ENCODE measurements at places on chromosomes 5 and 9.

- no peak for DNase-seq
Measured at GRCh38 chr5:80339116-80339515, 19.3 kb downstream of the SPZ1 start.

DNA sequence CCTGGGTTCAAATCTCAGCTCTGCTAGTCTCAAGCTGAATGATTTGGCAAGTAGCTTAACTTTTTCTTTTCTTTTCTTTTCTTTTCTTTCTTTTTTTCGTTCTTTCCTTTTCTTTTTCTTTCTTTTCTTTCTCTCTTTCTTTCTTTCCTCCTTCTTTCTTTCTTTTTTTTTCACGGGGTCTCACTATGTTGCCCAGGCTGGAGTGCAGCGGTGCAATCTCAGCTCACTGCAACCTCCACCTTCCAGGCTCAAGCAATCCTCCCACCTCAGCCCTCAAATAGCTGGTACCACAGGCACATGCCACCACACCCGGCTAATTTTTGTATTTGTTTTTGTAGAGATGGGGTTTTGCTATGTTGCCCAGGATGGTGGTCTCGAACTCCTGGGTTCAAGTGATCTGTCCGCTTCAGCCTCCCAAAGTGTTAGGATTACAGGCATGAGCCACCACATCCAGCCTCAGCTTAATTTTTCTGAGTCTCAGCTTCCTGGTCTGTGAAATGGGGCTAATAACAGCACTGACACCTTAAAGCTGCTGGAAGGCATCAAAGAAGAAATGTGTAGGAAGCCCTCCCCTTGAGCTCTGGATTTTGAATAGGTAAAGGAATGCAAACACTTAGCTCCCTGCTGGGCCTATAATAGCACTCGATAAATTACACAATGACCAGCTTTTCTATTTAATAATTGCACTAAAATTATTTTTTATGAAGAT, 17.5 kb upstream of the PPARGC1B start:
- DNase-seq = no peak

- DNase-seq = no peak
Measured at GRCh38 chr9:124257844-124258606, at the start of gene NEK6. NEK6 (plus strand) TSS chr9:124257949; CDS start chr9:124301965, 44,016 bp downstream.

DNA sequence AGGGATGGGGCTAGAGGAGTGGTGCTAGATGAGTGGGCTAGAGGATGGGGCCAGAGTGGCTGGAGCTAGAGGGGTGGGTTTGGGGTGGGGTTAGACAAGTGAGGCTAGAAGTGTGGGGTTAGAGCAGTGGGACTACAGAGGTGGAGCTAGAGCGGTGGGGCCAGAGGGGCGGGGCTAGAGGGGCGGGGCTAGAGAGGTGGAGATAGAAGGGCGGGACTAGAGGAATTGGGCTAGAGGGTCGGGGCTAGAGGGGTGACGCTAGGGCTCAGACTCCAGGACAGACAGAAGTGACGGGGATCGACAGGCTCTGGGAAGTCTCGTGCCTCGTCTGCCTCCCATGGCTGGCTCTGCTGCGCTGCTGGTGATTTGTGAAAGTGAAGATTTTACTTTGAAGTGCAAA, 31.0 kb upstream of the TENT4A start:
- no peak for DNase-seq

DNA sequence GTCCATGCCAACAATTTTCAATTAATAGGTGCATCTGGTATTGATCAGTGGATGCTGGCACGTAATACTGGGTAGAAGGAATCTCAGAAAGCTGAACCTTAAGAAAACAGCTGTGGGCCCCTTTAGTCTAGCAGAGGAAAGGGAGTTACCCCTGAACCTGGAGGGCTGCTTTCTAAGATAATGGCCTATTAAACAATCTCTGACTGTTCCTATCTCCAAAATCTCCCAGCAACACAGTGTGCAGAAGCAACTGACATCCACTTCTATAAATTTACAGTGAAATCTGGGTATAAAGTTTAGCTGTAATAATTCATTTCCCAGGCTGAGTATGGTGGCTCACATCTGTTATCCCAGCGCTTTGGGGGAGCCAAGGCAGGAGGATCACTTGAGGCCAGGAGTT, 198.8 kb downstream of the MAPKAP1 start:
- no peak for DNase-seq

- no peak for DNase-seq
Measured at GRCh38 chr9:35771075-35771433, 17.0 kb upstream of the MSMP start.

DNA sequence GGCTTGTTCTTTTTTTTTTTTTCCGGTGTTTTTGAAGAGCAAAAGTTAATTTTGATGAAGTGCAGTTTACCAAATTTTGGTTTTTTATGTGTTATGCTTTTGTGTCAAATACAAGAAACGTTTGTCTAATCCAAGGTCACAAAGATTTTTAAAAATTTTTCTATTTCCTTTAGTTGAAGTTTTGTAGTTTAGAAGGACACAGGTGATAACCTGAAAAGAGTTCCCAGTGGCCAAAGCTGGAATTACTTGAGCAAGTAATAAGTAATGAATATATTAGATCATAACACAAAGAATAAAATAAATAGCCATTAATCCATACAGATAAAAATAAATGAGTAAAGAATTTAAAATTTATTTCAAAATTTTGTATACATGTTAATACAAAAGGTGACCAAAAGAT, 71.5 kb downstream of the FCHO2 start:
- no peak for DNase-seq

- no peak for DNase-seq
Measured at GRCh38 chr9:132637351-132637750, 32.4 kb downstream of the DDX31 start.

DNA sequence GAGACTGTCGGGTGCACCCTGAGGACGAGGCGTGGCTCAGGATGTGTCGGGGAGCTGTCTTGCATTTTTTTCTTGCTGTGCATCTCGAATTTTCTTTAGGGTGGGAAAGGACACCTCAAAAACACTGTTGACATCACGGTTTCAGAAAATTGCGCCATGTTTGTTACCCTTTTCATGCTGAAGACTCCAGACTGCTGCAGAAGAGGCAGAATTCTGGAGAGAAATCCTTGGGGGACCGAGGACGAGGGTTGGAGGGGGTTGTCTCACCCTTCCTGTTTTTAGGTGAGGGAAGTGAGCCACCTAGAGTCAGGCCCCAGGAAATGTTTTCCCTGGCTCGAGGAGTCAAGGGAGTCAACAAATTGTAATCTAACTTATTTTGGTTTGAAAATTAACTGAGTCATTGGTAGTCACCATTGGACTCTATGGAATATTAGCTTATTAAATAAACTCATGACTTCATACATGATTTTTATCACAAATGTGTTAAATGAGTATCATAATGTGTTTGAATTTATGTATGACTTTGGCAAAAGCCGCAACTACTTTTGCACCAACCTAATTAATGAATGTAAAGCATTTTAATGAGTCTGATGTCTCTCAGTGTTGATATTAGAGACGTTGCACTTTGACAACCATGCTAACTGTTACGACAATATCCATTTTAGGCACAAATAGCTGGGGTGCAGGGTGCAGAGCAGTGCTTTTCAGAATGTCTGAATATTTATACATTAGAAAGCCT, 724 bp upstream of the LYSMD3 start:
- peak; percentile 38 for DNase-seq

DNA sequence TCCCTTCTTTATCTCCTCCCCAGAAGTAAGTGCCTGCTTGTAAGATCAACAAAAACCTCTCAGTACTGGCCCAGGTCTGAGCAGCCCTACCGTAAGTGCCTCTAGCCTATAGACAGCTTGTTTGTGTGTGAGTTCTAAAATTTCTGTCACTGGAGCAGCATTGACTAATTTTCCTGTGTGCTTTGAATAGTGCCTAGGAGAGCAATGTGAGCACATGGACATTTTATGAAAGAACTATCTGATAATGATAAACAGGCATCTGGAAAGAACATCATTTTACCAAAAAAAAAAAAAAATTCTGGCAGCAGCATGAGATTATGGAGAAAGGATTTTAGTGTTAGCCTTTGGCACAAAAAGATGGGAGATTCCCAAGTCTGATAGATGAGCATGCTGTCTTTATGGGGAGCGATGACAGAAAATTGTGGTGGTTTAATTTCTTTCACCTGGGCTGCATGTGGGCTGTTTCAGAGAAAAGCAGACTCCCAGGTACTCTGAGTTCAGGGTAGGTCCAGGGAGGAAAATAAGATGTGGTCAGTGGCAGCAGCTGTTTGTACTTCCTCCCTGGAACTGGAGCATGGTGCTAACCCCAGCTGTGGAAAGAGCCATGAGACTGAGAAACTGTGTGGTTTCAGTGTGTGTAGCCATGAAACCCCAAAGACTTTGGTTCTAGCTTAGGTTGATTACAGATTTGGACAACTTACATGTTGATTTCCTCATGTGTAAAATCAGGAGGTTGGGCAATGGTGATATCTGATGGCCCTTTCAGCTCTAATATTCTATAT, 419.9 kb downstream of the NTRK2 start:
- no peak for DNase-seq

DNA sequence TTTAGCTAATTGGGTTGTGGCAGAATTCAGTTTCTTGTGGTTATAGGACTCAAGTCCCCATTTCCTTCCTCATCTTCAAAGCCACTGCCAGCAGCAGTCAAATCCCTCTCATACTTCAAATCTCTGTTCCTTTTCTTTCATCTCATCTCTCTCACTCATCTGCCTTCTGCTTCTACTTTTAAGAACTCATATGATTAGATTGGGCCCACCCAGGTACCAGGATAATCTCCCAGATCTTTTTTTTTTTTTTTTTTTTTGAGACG, 8.0 kb upstream of the REEP5 start:
- no peak for DNase-seq

DNA sequence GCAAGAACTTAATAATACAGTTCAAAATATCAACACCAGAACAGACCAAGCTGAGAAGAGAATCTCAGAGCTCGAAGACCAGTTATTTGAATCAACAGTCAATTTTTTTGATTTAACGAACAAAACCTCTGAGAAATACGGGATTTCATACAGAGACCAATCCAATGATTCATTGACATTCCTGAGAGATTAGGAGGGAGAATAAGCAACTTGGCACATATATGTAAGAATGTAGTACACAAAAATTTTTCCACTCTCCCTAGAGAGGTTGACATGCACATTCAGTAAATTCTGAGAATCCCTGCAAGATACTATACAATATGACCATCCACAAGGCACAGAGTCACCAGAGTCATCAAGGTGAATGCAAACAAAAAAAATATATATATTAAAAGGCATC, 1577.3 kb upstream of the C9orf72 start:
- DNase-seq = no peak

GRCh38 chr5:38642189-38642911, 85.9 kb upstream of the LIFR start:
- no peak for DNase-seq

GRCh38 chr5:33457126-33457525, 16.4 kb downstream of the TARS1 start:
- no peak for DNase-seq

DNA sequence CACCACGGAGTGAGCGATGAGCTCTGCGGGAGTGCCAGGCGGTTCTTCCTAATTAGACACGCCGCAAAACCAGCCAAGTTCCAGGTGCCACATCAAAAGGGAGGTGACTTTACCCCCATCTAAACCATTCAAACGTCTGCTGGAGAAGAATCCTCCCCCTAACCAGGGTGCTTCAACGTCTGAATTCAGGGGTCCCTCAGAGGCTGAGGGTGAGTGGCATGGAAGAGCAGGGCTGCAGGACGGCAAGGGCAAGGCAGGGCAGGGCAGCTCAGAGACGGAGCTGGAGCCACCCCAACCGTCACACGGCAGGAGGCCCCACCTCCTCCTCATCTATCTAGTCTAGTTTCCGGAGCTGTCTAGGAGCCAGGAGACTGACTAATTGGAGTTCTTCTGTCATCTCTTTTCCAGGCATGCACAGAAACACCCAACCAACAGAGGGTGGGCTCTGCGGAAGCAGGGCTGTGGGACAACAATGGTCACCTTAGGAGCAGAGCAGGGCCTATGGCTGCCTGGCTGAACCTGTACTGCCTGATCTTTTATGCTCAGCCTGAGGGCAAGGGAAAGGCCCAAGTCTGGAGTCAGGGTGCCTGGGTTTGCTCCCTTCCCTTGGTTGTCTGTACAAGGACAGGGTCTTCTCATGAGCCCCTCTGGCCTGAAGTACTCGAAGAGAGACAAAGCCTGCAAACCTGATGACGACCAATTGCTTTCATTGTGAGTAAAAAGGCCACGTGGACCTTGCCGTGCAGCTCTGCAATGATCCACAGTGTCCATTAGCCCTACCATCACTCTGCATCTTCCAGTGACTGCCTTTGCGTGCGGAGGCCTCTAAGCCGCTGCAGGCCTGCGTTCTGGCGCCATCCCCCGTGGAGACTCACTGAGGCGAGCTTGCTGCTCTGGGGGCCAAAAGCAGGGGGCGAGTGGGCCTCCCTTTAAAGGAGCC, 81.0 kb upstream of the SLC25A51 start:
- no peak for DNase-seq

DNA sequence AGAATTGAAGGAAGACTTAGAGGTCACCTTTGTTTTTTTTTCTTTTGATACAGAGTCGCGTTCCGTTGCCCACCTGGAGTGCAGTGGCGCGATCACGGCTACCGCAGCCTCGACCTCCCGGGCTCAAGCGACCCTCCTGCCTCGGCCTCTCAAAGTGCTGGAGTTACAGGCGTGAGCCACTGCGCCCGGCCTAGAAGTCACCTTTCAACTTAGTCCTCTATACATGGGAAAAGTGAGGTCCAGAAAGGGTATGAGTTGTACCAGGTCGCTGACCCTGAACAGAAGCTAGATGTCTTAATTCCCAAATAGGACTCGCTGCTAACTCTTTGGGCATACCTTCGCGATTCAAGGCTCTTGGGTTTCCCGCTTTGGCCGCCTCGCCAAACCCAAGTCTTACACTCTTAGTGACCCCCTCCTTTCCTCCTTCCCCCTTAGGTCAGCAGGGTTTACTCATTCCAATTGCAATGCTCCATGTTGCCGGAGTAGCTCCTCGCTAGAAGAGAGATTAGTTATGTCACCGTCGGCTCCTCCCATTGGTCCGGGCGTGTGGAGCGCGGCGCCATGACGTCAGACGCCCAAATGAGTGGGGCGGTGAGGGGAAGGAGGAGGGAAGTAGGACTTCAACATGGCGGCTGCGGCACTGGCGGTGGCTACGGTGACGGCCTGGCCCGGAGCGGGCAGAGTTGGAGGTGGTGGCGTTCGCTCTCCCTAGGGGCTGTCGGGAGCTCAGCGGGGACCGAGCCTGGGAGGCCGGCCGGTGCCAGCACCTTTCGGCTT, at the start of gene UBAP1:
UBAP1 (plus strand) TSS at position 608 of the 777 bp plus-strand sequence. CDS start 41,872 bp downstream, outside the sequence.
- peak; percentile 84 for DNase-seq

GRCh38 chr9:92483627-92484545, 1.6 kb upstream of the ASPN start:
- DNase-seq = no peak

DNA sequence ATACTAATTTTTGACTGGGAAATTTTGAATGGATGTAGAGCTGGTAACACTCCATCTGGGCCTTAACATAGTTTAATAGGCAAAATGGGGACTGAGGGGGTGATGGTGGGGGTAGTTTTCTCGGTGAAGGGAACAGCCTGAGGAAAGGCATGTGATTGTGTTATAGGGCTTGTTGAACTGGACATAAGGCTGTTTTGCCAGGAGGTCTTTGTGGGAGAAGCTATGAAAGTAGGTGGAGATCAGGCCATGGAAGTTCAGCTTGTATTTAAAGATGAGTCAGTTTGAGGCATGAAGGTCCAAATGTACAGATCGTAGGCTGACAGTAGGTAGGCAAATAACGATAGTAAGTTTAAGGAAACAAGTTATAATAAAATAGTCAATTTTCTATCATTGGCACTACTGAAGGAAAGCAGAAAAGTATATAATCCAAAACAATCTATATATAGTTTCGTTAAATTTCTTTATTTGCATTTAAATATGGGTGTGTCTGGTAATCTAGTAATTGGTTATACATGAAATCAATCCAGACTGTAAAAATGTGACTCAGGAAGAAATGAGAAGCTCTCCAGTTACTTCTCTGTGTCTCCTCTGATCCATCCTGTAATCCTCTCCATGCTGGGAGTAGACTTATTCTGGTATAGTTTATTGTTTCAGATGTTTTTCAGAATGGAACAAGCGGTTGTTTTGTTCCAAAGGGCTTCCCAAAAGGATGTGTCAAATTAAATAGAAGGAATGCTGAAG, 2.8 kb downstream of the CSNK1G3 start:
- DNase-seq = no peak
